GM12892 (cell line): ENCODE measurements at places on chromosomes 3 and 15.

GRCh38 chr3:25572336-25572735, 92.4 kb downstream of the TOP2B start:
- DNase-seq = no peak

DNA sequence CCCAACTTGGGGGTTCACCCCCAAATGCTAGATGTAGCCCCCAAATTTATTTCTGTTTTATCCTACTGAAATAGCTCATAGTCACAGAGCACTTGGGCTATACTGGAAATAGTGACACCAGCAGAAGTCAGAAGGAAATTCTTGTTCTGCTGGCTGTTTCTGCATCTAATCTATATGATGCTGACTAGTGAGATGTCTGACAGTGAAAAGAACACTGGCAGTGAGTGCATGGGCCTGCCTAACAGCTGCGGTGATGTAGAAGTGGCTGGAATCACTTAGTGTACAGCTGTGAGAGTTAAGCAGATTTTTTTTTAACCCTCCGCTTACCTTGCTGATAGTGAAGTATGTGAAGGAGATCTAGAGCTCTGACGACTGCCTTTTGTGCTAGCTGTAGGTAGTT, 14.0 kb downstream of the TTC14 start:
- DNase-seq = no peak

- no peak for DNase-seq
Observed at GRCh38 chr3:42946050-42946449, 33.1 kb upstream of the GASK1A start.

GRCh38 chr3:45986303-45986982, 9.2 kb downstream of the FYCO1 start:
- no peak for DNase-seq

DNA sequence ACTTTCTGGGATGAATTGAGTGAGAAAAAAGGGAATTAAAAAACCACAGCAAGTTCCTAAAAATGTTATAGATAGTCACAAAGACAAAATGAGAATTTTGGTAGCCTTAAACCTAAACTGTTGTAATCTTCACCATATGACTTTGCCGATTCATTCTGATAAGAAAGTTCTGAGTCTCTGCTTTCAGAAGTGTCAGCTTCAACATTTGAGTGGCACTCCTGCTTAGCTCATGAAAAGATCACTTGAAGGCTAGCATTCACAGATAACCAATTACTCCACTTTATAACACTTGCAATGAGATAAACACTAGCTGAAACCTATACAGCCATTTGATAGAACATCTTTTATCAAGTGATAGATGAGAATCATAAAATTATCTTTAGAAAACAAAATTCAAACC, 288.1 kb upstream of the POU1F1 start:
- DNase-seq = no peak

DNA sequence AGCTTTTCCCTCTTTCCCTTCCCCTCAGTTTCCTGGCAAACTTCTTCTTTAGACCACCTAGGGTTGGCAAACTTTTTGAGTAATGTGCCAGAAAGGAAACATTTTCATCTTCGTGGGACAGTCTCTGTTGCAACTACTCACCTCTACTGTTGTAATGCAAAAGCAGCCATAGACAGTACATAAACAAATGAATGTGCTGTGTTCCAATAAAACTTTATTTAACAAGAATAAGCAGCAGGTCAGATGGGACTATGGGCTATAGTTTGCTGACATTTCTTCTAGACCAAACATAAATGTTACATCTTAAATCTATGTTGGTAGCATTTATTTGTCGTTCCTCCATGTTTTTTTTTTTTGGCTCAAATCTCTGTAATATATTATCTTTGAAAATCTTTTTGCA, 552.4 kb downstream of the EDEM1 start:
- DNase-seq = no peak

GRCh38 chr15:64731805-64732151, 43.6 kb downstream of the RBPMS2 start:
- no peak for DNase-seq

DNA sequence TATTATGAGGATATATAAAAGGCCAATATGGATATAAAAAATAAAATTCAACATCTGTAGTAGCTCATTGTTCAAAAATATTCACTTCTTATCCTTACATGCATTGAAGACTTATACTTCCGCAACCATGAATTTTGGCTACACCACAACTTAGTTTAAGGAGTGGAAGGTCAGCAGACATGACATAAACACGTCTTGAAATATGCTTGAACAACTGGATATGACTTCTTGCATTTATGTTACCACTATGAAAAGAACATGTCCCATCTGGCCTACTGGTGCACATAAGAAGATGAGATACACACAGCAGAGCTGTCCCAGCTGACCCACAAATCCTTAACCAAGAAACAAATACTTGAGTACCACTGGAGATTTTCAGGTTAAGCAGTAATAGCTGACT, 52.1 kb downstream of the MYO9A start:
- DNase-seq = no peak

- no peak for DNase-seq
Observed at GRCh38 chr15:69236505-69236904, 62.2 kb upstream of the PAQR5 start.

DNA sequence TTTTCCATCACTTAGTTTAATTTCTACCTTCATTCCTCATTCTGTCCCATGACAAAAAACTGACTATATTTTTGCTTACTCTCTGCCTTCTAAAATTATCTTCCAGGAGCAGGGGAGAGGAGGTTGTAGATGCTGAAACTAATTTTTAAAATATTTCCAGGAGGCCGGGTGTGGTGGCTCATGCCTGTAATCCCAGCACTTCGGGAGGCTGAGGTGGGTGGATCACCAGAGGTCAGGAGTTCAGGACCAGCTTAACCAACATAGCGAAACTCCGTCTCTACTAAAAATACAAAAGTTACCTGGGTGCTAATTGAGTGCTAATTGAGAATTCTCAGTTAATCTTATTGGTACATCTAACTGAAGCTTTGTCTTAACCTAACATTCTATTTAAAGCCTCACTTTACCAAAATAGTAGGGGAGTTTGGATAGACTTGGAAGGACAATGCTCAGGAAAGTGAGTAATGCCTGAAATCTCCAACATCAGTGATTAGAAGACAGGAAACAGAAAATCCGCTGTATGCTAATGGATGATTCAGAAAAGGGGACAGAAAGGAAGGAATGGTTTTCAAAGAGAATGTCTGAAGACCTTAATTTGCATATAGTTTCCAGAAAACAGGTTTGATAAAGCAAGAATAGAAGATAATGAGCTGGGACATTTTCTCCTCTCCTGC, 336.1 kb downstream of the GBE1 start:
- DNase-seq = no peak

GRCh38 chr3:30894521-30895251, at the start of gene GADL1:
GADL1 (minus strand) TSS chr3:30894661; CDS start chr3:30894614, 47 bp downstream.
- no peak for DNase-seq

GRCh38 chr3:79067734-79068133, 700.1 kb downstream of the ROBO1 start:
- DNase-seq = no peak

DNA sequence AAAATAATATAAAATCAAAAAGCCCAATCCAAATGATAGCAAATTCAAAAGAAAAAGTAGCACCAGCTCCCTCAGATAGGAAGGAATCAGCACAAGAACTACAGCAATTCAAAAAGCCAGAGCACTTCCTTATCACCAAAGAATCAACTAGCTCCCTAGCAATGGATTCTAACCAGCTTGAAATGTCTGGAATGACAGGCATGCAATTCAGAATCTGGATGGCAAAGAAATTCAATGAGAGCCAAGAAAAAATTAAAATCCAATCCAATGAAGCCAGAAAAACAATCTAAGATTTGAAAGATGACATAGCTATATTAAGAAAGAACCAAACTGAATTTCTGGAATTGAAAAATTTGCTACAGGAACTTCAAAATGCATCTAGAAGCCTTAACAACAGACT, 1334.4 kb upstream of the ALCAM start:
- DNase-seq = no peak

- no peak for DNase-seq
Observed at GRCh38 chr15:69359722-69360121, 54.4 kb upstream of the KIF23 start.

- no peak for DNase-seq
Observed at GRCh38 chr15:101215681-101216080, 36.2 kb downstream of the CHSY1 start.

DNA sequence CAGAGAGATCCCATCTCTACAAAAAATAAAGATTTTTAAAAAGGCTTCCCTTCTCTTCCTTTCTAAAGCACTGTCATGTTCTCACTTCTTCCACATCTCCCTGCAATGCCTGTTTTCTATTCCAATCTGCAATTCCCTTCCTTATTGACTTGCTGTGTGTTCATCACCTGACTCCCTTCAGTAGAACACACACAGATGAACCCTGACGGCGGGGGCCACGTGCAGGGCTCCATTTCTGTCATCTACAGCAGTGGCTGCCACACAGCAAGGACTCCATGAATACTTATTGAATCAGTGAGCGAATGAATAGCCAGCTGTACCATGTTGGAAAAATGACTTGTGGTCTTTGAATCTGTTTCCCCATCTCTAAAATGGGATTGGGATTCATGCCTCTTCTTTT, 26.1 kb downstream of the BHLHE40 start:
- DNase-seq = no peak

GRCh38 chr3:72368331-72368975, 479.8 kb downstream of the SHQ1 start:
- no peak for DNase-seq
